Fibroblast of skin of left quadriceps (primary cell): ENCODE measurements at places on chromosomes 3 and 15.

GRCh38 chr3:71955240-71956068 is 170.5 kb upstream of the PROK2 start:
- DNase-seq, result peak; percentile 90

- DNase-seq, result no peak
Observed at GRCh38 chr3:74523811-74524210, 90.6 kb downstream of the CNTN3 start.

DNA sequence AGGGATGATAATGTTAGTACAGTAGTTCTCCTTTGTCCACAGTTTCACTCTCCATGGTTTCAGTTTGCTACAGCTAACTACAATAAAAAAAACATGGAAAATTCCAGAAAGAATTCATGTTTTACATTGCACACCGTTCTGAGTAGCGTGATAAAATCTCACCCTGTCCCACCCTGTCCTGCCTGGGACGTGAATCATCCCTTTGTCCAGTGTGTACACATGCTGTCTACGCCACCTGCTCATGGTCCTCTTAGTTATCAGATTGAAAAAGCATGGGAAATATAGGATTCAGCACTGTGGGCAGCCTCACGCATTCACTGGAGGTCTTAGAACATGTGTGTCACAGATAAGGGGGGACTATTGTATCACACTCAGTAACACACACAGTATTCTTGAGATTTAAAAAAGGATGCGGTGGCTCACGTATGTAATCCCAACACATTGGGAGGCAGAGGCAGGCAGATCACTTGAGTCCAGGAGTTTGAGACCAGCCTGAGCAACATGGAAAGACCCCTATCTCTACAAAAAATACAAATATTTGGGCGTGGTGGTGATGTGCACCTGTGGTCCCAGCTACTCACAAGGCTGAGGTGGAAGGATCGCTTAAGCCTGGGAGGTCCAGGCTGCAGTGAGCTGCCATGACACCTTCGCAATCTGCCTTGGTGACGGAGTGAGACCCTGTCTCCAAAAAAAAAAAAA is 8.7 kb upstream of the FLNB start:
- DNase-seq, result no peak

DNA sequence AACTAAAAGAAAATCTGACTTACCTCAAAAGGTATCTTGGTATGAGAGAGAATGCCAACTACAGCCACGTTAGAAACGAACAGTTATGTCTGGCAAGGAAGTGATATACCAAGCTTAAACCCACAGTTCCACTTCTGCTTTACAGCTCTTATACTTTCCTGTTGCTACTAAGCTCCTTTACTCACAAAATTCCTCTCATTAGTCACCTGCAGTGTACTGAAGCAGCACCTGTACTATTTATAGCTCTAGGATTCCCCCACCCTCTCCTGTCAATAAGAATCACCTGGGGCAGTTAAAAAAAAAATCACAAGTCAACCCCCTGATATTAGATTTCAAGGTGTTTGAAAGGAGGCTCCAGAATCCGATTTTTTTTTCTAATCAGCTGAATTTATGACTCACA is 2.9 kb upstream of the TMEM266 start:
- DNase-seq, result no peak

DNA sequence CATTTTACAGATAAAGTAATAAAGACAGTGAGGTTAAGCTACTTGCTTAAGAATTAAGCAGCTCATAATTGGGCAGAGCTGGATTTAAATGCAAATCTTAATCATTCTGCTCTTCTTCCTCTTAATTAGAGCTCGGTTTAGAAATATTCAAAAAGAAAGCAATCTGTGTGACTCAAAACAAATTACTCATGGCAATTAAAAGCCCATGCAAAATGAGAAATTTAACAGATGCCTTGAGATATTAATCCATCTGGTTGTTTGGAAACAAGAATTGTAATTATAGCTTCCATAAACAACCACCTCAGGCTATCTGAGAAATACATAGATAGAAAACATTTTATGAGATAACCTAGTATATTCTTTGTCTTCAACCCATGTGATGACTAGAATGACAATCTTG is 44.2 kb upstream of the DCBLD2 start:
- DNase-seq, result no peak

DNA sequence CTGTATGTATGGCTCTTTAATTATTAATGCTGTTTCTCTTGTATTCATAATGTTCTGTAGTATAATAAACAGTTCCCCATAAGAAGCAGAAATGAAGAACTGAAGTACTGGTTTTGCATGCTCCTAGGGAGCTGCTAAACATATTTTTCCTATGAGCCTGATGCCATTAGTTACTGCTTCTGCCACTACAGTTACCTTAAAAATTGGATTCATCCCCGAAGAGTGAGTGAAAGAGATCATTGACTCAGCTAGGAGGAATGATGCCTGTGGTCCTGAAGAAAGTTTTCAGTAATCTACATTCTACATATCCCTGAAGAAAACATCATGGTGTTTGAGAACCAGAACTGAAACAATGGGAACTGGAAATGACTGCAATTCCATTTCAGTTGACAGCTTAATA is 37.1 kb upstream of the ST3GAL6 start:
- DNase-seq, result peak; percentile 56

DNA sequence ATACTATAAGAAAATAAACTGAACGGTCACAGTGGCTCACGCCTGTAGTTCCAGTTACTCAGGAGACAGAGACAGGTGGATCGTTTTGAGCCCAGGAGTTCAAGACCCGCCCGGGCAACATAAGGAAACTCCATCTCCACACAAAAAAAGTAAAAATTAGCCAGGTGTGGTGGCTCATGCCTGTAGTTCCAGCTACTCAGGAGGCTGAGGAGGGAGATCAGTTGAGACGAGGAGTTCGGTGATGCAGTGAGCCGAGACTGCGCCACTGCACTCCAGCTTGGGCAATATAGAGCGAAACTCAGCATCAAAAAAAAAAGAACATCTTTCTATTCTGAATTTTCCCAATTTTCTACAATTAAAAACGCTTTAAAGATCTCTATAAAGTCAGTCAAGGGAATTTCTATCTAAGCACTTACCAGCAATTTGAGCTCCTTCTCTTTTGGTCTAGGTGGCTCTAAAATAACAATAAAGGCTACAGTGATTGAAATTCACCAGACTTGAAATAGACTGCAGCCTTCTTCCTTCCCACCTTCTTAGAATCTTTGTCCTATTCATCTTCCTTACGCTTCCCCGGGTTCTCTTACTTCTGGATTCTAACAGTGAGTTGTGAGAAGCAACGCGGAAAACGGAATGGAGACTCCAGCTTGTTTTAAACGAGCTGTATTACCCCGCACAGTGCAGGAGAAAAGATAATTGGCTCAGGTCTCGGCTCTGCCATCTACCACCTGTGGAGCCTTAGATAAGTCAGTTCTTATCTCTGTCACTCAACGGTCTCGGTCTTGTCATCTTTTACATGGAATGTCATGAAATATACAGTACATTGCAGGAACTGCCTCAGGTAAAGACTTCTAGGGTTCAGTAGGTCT is 812 bp upstream of the SEC62 start:
- no peak for DNase-seq

- no peak for DNase-seq
Observed at GRCh38 chr3:133956982-133957381, 61.3 kb upstream of the RAB6B start.

DNA sequence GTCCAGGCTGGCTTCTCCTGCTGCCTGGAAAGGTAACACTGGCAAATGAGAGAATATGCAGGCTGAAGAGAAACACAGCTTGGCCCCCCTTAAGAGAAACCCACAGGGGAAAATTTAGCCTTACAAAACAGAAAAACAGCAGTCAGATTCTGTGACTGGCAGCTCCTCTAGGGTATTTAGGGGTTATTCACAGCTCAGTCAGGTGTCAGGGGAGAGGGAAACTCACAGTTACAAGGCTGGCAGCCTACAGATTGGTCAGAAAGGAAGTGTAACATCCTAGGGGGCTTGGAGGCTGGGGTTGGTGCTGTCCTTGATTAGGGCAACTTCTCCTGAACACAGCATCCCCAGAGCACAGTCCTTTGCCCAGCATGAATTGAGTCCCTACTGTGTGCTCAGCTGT is 81.4 kb downstream of the SEMA5B start:
- DNase-seq, result no peak
